Psoas muscle (tissue), 8 donors: ENCODE measurements at places on chromosomes 4 and X. TPM values are rescaled to one million over a fixed set of nuclear protein-coding genes. Genes with fewer than 3 reads are reported as not detected.
A peak's percentile ranks its signal among the peaks of the same experiment; 100 is the strongest.

DNA sequence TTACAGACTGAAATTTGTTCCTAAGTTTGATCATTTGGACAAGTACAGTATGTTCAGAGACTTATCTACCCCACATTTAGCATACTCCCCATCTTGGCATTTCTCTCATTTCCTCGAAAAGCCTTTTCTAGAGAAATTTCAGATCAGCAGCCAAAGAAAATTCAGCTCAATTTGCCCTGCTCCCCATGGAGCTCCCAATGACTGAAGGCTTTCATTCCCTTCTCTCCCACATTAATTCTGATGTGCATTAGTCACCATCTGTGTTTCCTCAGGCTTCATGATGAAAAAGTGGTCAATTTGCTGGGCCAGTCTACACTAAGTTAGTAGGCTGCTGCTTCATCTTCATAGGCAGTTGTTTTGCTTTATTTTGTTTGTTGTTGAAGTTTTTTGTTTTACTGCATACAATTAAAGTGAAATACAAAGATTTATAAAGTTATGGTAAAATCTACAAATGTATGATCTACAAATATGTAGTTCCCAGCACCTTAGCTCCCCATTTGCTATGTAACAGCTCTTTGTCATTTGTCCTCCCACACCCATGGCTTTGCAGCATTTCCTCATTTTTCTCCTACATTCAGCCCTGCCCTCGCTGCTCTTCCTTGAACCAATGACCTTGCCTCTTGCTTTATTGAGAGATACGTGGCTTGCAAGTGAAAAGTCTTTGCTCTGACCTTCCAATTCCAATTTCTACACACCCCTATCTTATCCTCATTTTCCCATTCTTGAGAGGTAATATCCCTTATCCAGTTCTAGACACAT lies 193.9 kb downstream of the ANAPC10 start:
- DNase-seq = no peak

KCTD8 gene
- total RNA-seq = 0.56 TPM

- DNase-seq = no peak
Measured at GRCh38 chr4:139743027-139743426, 77.4 kb downstream of the MGST2 start.

- no peak for DNase-seq
Measured at GRCh38 chr4:137274404-137274803, 257.9 kb downstream of the PCDH18 start.

GRCh38 chr4:41425650-41426049 lies 112.3 kb upstream of the LIMCH1 start:
- DNase-seq = no peak

DNA sequence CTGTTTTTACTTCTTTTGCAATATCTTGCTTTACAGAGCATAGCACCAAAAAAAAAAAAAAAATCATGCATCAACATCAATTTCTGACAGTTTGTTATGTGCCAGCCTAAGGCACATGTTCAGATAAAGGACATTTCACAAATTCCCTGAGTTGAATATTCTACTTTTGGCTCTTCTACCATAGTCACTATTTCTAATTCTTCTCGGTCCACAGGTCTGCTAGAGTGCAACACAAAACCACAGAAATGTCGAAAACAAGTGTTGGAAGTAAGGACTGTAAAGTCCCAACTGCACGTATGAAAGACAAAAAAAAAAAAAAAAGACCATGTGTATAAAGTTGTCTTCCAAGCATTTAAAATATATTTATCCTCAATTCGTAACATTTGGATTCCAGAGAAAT lies 494.2 kb upstream of the INTU start:
- no peak for DNase-seq

DNA sequence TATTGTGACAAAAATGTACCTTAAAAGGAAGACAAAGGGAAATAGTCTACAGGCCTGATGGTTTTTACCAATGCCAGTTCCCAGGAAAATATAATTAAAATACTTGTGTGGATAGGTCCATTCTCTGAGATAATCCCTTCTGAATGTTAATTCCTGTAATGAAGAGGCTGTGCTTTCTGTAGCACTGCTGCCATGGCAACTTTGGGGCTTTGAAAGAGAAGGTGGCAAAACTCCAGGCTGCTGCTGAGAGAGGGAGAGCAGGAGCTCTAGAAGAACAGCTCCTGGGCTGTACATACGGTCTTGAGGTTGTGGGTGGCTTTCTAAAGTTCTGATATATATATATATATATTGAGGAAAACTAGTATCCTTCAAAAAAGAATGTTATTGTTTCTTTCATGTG lies 125.4 kb downstream of the PDLIM5 start:
- no peak for DNase-seq

SHOX gene
- not detected for total RNA-seq

DNA sequence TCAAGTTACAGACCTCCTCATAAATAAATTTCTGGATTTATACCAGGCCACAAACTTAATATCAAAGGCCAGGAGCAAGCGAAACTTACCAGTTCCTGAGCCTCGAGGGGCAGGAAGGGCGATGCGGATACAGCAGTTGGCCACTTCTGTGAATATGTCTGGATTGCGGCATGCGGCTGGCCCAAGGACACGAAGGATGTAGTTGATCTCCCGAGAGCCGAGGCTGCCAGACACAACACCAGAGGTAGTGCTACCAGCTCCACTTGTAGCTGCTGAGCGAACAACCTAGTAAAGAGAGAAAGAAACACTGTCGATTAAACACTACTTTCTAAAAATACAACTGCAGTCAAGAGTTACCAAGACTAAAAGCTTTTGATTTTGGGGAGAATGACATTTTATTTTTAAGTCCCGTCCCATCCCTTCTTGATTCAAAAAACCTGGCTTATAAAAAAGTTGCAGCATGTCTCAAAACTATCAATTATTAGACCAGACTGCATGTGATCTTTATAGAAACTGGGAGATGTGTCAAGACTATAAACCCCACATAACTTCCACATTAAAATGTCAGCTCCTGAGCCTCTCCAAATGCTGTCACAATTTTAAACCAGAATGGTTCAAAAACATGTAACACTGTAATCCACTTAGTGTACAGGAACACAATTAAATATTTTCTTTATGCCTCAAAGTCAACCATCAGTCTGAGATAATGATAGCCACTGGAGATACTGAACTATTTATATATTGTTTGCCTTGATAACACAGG lies 105.6 kb downstream of the HUWE1 start:
- DNase-seq = no peak

DNA sequence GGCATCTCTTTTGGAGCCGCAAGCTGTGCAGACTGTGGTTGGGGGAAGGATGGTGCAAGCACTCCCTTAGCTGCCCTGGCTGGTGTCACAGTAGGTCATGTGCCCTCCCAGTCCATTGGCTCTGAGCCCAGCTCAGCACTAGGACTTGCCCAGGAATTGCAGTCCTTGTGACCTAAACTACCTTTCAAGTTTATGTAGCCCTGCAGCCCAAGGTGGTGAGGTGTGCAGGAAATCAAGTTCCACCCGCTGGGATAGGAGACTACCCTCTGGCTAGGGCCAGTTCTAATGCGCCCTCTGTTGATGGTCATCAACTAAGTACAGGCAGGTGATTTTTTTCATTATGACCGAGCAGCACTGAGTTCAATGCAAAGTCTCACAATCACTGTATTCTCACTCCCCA lies 335.2 kb downstream of the UBE2NL start:
- DNase-seq = no peak

GRCh38 chr4:52935317-52935716 lies 73.2 kb downstream of the RASL11B start:
- no peak for DNase-seq

DNA sequence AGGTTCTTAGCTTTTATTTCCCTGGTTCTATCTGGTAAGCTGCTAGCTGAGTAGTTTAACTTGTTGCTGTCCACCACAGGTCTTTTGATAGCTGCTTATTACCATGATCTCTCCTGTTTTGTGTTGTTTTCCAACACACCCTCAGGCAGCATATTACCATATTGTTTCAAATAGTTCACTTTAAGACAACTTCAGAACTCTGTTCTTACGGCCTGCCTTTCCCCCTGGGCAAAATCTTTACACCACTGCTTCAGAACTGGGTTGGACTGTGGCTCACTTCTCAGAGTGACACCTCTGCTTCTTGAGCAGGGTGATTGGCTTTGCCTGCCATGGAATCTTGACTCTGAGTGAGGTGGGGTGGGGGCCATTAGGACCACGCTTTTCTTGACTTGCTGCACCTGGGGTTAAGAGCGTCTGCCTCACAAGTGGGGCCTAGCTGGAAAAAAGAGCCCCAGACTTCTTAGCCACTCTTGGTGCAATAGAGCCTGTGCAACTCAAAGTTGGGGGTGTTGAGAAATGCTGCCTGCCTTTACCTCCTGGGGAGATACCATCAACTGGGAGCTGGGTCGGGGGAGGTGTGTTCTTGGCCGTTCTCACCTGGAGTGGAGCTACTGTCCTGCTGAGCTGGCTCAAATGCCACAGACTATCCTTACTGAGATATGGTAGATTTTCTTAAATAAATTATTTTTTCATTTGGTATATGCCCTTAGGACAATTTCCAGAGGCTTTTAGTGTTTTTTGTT lies 23.4 kb downstream of the USP9X start:
- no peak for DNase-seq

RBM46 gene
- total RNA-seq = not detected

DNA sequence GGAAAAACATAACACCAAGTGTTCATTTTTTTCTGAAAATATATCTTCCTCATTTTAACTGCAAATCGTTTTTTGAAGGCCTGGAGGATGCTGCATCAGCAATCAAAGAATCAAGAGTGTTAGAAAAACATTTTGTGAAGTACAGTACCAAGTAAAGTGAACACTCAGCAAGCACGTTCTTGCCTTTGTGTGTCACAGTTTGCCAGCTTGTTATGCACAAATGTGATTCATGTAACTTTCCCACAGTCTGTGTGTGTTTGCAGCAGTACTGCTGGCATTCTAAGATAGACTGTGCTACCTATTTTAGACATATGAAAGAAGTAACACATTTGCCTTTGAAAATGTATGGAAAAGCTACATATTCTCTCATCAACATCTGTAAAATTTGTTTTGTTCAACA lies 1617.7 kb downstream of the RPA4 start:
- no peak for DNase-seq

- DNase-seq = no peak
Measured at GRCh38 chr4:10119278-10119677, 2.7 kb upstream of the WDR1 start.

DNA sequence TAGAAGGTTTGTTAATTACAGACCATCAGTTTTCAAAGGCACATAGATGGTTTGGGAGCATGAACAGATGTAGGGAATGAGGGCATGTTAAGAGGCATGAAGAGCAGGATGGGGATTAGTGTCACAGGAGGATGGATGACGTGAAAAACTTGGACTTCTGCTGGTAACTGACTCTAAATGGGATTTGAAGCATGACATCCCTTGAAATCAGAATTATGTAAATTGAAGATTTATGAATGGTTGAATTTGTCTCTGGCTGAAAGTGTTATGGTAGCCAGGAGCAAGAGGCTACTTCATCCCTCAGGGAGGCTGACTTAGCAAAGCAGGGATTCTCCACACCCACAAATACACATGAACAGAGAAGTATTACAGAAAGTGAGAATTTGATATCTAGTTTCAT lies 454.6 kb downstream of the MAGEB5 start:
- DNase-seq = no peak

H2BW2 gene
- total RNA-seq = not detected

- DNase-seq = peak; percentile 52
Measured at GRCh38 chrX:115233497-115234455, at the start of gene LRCH2. Gene LRCH2, minus strand, starts transcription at chrX:115234096. Its CDS starts 55 bp downstream, at chrX:115234041.

DNA sequence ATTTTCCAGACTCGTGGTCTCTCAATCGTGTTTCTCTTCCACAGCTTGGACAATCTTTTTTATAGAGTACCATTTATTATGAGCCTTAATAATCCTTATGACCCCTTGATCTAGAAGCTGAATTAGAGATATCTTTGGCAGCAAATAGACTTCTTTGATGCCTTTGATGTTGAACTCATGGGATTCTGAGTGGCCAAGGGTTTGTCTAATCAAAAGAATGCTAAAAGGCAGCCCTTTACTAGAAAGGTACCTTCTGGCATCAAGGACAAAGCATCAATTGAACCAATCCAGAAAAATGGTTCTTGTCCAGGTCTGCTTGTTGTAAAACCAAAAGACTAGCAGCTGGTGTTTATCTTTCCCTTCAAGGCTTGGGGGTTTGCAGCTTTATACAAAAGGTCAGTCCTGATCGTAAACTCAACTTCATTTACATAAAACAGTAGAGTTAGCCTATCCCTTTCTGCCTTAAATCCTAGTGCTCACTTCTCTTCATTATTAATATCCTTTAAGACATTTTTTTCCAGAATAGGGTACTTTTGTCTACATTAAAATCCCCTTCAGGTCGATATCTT lies 411.3 kb downstream of the FAT4 start:
- no peak for DNase-seq

- DNase-seq = no peak
Measured at GRCh38 chr4:80010316-80010715, 62.7 kb downstream of the ANTXR2 start.

- DNase-seq = no peak
Measured at GRCh38 chr4:185752872-185753271, 59.1 kb downstream of the SORBS2 start.

UGT8 gene
- 0.08 TPM for total RNA-seq

- no peak for DNase-seq
Measured at GRCh38 chrX:28591542-28591941, 4.3 kb downstream of the IL1RAPL1 start.

DDX53 gene
- total RNA-seq = not detected

DNA sequence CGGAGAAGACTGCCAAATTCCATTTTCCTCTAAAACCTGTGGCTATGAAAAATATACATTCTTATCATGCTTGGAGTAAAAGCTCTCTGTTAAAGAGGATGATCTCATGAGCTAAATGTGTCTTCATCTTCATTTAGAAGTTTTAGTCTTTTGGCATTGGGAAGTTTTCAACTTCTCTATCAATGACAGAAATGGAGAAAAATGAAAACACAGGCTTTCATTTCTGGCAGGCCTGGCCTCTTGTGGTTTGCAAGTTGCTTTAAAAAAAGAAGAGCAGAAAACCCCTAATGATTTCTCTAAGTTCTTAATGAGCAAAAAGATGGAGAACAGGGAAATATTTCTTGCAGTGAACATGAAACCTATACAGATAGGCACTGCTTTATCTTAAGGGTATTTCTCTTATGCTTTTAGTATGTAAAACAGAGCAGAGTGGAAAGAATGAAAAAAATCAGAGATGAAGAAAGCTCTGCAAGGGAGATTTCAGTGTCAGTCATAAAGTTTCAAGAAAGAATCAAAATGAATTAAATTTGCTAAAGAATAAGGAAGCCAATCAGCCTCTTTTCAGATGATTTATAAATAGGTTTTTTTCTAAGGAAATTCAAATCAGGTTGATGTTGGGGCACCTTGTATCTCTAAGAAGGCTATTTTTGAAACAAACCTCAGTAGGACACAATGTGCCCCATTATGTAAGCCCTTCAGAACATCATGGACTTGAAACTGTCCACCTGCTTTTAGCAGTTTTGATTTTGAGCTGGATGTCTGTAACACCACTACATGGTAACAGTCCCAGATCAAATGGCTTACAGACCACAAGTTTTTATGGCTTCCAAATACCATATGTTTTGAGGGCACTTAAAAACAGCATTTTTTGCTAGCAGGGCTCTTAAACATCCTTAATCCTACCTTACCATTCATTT lies 225.0 kb downstream of the GRIA3 start:
- DNase-seq = no peak

DRD5 gene
- not detected for total RNA-seq
